ENCODE measurements at places on chromosomes 3 and 15.

DNA sequence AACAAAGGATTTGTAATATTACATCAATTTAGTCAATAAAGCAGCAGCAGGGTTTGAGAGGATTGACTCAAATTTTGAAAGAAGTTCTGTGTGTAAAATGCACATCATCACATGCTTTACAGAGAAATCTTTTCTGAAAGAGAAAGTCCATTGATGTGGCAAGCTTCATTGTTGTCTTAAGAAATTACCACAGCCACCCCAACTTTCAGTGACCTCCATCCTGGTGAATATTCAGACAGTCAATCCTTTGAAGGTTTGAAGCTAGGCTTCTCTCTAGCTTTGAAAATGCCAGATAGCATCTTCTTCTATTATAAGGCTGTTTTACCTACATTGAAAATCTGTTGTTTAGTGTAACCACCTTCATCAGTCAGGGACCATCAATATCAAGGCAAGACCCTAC, 51.8 kb upstream of the SETMAR start:
- DNase-seq: no peak

- DNase-seq: no peak
Measured at GRCh38 chr15:62878070-62878469, 164.5 kb upstream of the TPM1 start.

GRCh38 chr3:71843071-71843470, 58.1 kb upstream of the PROK2 start:
- no peak for DNase-seq

GRCh38 chr3:142663865-142664264, 60.0 kb upstream of the TRPC1 start:
- no peak for DNase-seq

GRCh38 chr3:114892880-114893279, 254.2 kb downstream of the ZBTB20 start:
- DNase-seq: no peak

DNA sequence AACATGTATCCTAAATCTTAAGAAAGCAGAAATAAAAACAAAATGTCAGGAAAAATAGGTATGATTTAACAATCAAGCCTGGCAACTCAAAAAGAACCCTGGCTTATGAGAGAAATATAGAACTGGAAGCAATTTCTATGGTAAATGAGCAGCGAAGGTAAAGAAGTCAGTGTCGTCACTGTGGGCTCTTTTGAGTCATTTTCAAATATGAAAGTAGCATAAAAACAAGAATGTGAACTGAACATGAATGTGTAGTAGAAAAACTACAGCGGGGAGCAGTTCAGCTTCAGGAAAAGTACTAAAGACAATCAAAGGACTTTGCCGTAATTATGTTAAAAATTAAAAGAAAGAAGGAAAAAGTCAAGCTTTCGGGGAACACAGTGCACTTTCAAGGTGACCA, 17.5 kb downstream of the LSG1 start:
- DNase-seq: no peak

GRCh38 chr15:58650102-58650501, 99.4 kb downstream of the ADAM10 start:
- DNase-seq: no peak

DNA sequence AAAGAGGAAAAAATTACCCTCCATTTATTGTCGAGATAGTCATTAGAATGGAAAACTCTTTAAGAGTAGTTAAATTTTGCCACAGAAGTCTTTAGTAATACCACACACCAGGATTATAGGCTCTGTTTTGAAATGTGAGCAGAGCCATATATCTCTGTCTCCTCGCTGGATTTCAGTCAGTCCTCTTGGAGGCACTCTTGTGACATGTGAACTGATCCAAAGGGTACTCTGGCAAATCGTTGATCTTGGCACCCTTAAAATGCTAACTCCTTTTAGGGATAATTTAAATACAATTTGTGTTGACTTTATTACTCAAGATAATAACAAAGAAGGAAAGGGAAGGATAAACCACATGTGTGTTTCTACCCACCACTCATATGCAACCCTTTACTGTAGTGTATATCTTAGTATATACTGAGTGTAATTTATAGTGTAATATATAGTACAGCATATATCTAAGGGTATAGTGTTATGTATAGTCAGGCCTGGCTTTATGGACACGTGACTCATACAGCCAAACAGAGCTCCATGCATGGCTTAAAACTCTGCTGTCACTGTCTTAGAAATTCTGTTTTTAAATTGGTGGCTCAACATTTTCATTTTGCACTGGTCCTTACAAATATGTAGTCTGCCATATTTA, 12.3 kb upstream of the KPNA4 start:
- no peak for DNase-seq

- DNase-seq: no peak
Measured at GRCh38 chr3:178073366-178073765, 462.9 kb upstream of the KCNMB2 start.

DNA sequence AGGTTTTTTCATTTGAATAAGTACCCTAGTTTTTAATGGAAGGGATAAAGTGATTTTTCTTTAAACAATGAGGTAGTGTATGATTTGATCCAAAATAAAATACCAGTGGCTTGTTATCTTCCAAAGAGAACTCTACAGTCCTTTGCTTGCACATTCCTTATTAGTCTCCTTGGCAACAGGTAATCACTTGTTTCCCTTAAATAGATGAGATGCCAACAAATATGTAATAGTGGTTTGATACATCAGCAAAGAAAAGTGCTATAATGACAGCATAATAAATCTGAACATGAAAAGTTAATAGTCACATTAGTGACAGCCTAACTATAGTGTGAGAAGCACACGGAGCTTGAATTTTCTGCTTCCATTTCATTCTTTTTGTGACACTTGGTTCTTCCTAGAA, 360.2 kb downstream of the ZNF385D start:
- DNase-seq: no peak

- no peak for DNase-seq
Measured at GRCh38 chr15:93051236-93052089, 37.5 kb downstream of the RGMA start.

DNA sequence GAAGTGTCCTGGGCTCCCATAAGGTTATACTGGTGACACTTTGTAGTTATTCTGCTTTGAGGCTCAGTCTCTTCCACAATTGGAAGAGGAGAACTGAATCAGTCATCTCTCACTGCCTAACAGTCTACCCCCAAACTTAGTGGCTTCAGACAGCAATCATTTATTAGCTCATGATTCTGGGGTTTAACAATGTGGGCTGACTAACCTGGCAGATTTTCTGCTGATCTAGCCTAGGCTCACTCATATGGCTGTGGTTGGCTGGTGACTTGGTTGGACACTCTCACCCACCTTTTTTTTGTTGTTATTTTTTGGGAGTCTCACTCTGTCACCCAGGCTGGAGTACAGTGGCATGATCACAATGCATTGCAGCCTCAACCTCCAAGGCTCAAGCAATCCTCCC, 7.1 kb downstream of the GPD1L start:
- no peak for DNase-seq

DNA sequence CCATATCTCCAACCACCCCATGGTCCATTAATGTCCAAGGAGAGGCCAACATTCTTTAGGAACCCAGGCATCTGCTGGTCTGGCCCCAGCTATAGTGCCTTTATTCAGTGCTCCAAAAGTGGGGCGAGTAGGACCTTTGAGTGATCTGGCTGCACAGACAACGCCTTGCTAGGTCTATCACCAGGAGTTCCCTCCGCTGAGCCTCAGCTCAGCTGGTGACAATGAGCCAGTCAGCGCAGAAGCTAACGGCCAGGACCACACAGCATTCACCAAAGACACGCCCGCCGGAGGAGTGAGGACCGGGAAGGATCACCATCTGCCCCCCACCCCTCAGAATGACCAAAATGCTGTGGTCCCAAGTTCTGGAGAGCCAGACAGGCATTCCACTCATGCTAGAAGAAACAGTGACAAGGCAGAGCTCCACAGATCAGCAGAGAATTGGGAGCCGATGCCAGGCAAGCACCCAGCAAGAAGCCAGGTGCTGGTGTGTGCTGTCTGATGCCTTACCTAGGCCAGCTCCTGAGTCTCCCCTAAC, 19.0 kb downstream of the TBC1D2B start:
- no peak for DNase-seq

DNA sequence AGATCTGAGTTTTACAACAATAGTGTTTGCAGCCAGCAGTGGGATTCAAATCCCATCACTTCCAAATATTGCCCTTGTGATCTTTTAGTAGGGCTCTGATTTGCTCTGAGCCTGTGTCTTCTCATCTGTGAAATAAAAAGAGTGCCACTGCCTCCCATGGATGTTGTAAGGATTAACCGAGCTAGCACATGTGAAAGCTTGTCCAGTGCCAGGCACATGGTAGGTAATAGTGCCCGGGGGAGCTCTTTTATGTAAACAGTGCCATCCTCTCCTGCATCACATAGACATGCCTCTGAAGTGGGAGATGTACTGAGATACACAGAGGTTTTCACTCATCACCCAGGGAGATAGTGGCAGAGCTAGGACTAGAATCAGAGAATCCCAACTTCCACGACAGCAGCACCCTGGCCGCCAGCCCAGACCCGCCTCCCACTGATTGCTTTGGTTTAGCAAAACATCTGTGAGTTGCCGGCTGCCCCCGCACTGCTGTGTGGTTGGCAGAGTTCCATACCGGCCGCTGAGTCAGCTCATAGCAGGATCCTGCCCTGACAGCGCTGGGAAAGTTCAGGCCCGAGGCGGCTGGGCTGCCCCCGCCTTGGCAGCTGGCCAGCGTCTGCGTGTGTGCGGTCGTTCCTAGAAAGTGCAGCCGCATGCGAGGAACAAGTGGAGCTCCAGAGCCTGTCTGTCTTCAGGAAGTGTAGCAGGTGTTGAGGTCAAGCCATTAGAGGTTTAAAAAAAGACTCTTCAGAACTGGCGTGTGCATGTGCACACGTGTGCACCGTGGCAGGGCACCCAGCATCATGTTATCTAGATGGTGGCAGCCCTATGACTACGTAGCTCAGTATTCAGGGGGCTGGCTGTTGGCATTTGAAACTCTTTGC, 5.0 kb downstream of the ARID3B start:
- DNase-seq: peak; percentile 69

DNA sequence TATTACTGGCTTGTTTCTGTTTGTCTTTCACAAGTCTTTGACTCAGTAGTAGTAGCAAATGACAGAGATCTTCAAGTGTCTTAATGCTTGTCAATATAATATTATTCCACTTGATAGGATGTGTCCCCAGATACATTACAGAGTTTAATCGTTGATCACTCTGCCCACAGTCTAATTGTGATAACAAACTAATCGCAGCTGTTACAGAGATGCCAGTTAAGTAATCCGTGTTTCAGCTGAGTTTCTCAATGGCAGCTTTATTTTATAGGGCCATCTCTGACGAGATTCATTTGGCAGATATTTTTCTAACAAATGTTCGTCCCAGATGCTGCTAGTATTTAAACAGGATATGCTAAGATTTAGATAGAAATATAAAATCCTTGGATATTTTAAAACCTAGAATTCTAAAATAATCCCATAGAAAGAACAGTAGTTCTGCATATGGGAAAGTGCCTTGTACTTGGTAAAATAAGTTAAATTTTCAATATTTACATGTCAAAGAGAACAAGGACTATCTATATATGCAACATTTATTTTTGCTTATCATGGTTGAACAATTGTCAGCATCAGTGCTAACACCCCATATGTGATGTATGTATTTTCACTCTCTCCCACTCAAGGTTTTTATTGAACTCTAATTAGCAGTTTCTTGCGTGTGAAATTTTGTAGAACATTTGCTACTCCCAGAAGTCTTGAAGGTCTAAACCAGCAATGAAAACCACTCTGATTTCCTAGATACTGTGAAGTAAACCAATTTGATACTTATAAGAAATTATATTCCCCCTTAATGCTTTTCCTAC, 185.5 kb downstream of the MBNL1 start:
- no peak for DNase-seq

- DNase-seq: no peak
Measured at GRCh38 chr15:100999369-100999768, 80.2 kb downstream of the LRRK1 start.

- DNase-seq: no peak
Measured at GRCh38 chr3:149199474-149199873, 22.2 kb downstream of the CP start.

DNA sequence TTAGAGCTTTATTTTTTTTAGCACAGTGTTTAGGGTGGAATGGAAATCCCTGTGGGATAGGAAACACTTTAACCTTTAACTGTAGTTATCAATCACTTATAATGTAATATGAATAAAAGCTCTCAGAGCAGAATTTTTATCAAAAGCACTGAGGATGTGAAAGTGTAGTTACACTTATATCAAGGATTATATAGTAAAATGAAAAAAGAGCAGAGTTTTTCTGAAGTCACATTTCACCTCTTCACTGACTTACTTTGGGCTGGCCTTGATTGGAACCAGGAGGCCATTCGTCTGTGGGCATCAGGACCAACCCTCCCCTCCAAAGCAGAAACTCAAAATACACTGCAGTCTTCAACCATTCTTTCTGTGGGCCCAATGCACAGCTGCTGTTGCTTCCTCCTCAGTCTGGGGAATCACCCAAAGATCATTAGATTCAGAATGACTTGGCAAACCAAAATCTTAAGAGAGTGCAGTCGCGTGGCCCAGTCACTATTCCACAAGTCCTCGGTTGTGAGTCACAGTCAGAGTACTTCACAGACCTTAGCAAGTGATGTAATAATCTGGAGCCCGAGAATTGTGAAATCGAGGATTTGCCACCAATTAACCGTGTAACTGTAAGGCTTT, 132.6 kb upstream of the COL8A1 start:
- DNase-seq: no peak

- DNase-seq: no peak
Measured at GRCh38 chr3:179967622-179968021, 69.1 kb downstream of the PEX5L start.

DNA sequence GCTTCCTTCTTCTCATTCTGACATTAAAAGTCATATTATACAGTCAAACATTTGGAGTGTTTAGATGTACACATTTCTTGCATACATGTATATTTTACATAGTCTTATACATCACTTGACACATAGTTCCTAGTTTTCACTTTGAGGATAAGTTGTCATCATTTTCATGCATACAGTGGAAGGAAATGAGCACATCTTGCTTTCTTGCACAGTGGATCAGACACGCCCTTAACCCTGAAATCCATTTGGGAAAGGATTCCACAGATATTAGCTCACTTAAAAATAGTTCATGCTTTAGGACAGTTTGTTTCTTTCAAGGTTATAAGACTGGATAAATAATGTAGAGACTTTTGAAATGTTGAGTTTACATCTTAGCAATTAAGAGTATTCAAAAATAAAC, 148.6 kb upstream of the MME start:
- no peak for DNase-seq

GRCh38 chr15:75739791-75740190, 27.1 kb upstream of the CSPG4 start:
- no peak for DNase-seq

GRCh38 chr3:51777985-51778384, 1.1 kb downstream of the IQCF6 start:
- no peak for DNase-seq

DNA sequence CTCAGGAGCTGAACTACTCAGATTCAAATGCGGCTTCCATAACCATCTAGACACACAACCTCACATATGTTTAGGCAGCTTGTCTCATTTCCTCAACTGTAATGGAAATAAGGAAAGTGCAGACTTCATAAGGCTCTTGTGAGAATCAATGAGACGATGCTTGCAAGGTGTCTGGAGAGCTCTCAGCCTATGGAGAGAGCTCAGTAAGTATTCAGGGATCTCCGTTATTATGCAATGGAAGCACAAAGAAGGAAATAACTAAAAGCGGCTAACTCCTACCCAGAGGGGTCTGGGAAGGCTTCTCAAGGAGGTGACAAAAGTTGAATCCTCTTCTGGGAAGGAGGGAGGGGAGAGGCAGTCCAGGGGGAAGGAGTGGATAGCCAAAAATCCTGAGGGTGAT, 50.1 kb upstream of the LIPC start:
- no peak for DNase-seq

- no peak for DNase-seq
Measured at GRCh38 chr3:47057212-47057671, 77.8 kb downstream of the NBEAL2 start.
